ENCODE measurements at places on chromosomes 1 and 21.

- DNase-seq: no peak
These were observed 63.4 kb upstream of the LAX1 start for GRCh38 chr1:203701606-203702005.

- DNase-seq: no peak
These were observed 80.1 kb downstream of the DISP3 start for GRCh38 chr1:11558871-11559590.

DNA sequence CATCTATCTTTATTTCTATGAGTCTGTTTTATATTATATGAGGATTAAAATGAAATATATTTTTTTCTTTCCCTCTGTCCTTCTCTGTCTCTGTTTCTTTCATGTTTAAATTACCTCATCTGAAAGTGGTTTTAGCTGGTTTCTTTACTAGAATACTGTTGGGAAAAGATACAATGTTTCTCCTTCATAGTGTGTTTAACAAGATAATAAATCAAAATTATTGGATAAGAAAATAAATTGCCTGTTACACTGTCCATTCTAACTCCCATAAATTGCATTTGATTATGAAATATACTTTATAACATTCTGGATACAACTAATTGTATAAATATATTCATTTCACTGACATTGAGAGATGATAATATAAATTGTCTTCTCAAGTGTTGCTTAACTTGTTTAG lies 1168.0 kb downstream of the PLA2G4A start:
- DNase-seq: no peak

- DNase-seq: no peak
These were observed 543.5 kb downstream of the PTPRC start for GRCh38 chr1:199182186-199182843.

DNA sequence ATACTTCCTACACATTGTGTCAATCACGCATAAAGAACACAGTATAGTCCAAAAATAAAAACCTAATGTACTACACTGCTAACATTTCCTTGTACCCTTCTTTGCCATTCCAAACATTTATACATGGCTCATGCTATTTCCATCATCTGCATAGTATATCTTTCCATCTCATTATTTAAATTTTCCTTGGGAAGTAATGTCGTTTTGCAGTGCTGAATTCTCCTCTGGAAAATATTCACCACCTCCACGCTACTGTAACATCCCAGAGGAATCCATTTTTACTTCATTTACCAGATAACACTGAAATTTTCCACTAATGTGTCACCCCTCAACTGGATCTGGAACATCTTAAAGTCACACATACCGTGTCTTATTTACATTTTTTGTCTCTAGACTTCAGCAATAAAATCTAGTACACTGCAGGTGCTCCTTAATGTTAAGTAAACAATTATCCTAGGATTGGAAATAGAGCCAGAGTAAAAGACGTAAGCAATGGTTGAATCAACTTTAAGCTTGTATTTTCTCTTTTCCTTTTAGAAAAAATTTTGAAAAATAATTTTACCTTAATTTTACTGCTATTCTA lies 881.0 kb downstream of the AMY1C start:
- DNase-seq: no peak

- DNase-seq: no peak
These were observed 11.6 kb downstream of the DNASE2B start for GRCh38 chr1:84409888-84410287.
